Mammary epithelial cell (primary cell): ENCODE measurements at places on chromosomes 7 and 10.

DNA sequence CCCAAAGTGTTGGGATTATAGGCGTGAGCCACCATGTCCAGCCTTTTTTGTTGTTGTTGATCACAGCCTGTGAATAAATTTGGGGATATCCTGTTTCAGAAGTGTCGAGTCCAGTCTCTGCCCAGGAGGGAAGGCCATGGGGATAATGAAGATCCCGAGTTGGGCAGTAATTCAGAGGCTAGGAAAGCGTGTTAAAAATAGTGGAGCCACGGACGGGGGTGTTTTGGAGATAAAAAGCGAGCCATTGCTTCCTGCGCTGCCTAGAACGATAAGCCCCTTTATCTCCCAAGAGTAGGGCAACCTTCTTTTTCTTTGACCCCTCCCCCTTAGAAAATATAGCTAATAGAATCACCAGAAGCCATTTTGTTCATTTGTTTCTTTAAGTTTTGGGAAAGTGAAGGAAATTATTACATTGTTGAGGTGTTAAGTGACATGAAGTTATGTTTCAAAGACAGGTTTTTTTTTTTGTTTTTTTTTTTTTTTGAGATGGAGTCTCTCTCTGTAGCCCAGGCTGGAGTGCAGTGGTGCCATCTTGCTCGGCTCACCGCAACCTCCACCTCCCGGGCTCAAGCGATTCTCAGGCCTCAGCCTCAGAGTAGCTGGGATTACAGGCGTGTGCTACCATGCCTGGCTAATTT lies 43.3 kb downstream of the IL15RA start:
- no peak for DNase-seq

- DNase-seq: peak; percentile 70
These were observed 33.4 kb upstream of the ABLIM1 start for GRCh38 chr10:114691442-114691941.

GRCh38 chr7:54888734-54889082 lies 129.7 kb upstream of the SEC61G start:
- no peak for DNase-seq

DNA sequence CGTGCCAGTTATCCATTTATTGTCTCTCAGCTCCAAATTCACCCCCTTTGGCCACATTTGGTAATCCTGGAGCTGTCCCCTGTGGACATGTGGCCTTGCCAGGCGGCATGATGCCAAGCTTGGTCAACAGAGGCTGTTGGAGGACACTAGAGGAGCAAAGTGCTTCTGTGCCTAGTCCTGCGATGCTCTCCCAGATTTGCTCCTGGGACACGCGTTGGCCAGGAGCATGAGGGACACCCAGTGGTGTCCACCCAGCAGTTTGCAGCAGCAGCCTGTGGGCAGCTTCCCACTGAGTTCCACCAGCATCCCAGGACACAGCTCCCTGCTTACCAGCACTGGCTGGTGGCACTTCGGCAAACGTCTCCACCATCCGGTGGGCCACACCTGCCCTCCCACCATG lies 55.5 kb upstream of the STEAP1B start:
- DNase-seq: no peak

GRCh38 chr10:105592468-105592867 lies 951.4 kb downstream of the SORCS3 start:
- no peak for DNase-seq

- DNase-seq: no peak
These were observed 81.0 kb downstream of the MYL10 start for GRCh38 chr7:101547916-101548661.

- no peak for DNase-seq
These were observed 994 bp upstream of the PTF1A start for GRCh38 chr10:23190872-23191763.

GRCh38 chr10:127880557-127880956 lies 12.2 kb downstream of the CLRN3 start:
- no peak for DNase-seq

DNA sequence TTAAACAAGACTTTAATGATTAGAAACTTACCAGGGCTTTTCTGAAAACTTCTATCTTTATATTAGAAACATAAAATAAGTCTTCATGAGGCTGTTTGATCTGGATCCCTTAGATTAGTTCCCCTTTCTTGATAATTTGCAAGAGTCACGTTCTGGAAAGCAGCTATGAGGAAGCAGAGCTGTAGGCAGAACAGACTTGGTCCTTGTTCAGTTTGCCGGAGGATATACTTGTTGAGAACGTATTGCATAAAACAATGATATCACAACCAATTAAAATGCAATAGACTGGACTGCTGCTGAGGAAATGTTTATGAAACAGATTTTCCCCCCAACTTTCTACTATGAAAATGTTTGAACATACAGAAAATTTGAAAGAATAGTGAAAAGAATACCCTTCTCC lies 2.8 kb downstream of the SAMD9L start:
- DNase-seq: no peak

DNA sequence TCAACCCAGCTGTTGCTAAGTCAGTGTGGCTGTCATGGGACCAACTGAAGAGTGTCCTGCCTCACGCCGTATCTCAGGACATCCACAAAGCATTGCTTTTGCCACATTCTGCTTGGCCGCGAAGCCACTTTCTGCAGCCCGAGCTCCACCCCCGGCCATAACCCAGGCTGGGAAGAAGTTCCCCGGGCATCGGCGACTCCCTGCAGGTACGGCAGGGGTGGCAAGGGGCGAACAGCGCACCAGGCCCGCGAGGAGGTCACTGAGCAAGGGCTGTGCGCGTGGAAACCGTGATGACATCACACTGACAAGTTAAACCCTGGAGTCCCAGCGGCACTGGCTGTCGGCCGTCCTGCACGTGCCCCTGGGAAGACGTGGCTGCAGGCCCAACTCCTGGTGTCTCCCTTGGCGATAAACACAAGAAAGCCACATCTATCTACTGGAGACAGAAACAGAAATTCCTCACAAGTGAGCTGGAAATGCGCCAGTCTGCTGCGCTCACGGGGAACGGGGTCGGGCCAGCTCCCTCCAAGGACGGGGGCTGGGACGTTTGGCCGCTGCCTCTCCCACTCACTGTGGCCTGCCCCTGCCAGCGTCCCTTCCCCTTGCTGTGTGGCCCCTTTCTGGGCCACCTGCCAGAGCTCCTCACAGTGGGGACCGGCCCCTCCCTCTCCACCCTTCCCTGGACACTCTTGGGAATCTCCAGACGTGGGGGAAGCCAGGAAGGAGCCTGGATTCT lies 326.3 kb downstream of the DNAJB6 start:
- DNase-seq: no peak

DNA sequence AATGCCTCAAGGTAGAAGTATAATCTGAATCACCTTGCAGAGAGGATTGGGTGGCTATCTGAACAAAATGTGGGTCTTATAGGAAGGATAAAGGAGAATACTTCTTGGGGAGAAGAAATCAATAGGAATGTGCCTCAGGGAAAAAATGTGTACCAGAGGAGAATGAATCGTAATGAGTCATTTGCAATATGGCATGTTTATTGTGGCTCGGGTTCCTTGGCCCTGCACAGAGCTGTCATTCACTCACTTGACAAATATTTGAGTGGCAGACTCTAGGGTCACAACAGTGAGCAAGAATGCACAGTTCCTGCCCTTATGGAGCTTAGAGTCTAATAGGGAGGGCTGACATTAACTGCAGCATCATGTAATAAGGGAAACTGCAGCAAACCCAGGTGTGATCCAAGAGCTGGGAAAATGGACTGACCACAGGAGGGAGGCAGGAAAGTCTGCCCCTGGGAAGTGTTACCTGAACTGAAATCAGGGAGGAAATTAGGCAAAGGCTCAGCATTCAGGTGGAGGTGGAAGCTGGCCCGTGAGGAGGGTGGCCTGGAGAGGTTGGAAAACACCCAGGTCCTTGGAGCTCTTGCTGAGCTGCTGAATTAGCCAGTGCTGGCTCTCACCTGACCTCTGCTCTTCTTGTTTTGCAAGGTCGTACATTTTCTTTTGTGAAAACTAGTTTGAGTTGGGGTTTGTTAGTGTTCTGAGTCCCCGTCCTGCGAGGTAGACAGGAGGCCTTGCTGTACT lies 203.9 kb downstream of the FRMD4A start:
- peak; percentile 64 for DNase-seq

DNA sequence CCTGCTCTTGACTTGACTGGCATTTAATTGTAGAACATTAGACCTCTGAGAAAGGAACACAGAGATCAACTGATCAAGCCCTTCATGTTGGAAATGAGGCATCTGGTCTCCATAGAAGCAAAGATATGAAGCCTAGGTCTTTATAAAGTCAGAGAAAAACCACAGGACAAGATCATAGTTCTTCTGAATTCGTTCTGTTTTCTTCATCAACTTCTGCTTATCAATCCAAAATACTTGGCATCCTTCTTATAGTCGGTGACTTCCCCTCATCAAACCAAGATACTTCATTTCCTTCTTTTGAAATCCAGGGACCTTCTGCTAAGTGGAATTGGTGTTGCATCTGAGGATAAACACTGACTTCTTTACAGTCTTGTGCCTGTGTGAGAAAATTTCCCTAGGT lies 77.1 kb upstream of the PRKCQ start:
- no peak for DNase-seq

GRCh38 chr10:72011976-72012512 lies 47.8 kb downstream of the CHST3 start:
- DNase-seq: no peak

DNA sequence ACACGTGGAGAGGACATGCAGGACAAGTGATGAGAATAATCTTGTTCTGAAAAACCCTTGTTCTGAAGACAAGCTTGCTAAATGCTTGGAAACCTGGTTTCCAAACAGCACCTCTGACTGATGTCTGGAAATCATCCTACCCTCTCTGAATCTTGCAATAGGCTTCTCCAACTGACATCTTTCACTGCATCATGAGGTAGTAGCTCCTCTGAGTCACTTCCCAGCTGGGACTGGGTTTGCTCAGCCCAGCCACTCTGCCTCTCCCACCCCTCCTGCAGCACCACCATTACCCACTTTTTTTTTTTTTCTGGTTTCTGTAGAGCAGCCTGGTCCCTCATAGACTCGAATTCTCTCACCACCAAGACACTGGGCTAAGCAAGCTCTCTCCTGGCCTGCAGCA lies 919.8 kb downstream of the GRID1 start:
- no peak for DNase-seq

DNA sequence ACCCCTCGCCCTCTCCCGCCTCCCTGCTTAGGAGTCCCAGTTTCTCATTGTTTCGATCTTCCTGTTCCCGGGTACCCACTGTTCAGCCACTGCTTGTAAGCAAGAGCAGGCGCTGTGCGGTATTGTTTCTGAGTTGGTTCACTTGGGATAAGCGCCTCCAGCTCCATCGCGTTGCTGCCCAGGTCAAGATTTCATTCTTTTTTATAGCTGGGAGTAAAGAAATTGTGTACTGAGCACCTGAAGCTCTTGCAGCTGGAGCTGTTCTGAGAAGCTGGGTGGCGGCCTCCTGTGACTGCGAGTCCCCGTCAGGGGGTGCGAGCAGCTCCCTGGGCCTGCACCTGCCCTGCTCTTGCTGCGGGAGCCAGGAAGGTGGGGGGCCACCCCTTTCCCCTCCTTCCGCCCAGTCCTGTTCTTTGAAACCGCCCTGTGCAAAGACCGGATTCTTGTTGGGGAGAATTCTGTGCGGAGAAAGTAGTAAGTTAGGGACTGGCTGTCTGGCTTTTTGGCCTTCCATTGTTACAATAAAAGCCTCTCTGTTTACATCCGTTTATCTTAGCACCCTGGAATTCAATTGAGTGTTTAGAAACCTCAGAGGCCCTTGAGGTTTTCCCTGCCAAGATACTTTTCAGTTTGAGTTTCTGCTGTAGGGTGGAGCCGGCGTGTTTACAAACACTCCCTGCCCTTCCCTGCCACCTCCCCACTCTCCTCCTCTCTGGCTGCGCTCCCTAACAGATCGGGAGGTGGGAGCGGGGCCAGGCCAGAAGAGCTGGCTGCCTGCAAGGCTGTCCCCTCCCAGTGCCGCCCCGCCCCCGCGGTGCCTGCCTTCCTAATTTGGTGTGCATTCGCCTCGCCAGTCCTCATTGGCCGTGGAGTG lies 30.8 kb upstream of the AP5Z1 start:
- peak; percentile 99 for DNase-seq

GRCh38 chr7:3482147-3482921 lies 181.3 kb downstream of the SDK1 start:
- DNase-seq: peak; percentile 42

DNA sequence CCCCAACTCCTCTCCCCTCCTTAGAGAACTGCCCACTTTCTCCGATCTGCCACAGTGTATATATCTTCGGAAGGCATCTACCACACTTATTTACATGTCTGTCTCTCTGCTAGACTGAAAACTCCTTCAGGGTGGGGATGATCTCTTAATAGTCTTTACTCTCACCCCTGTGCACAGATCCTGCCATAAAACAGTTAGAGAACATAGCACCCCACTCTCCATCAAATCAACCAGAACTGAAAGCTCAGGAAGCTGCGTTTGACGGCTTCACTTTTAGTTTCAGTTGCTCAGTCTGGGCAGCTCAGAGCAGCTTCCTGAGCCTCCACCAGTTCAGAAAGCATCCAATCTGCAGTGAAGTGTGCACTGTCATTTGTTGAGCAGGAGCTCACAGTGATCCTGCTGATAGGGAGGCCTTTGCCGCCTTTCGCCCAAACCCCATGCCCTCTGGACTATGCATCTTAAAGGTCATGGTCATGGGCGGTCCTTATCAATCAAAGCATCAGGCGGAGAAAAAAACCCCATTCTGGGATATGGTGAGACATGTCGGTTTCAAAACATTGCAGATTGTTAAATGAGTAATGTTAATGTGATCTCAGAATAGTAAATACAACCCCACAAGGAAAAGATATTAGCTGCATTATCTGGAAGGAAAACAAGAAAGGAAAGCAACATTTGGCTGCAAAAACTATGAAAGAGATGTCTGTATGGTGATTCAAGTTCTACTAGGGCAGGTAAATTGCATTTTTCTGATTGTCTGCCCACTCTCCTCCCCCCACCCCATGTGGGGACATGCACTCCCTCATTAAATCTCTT lies 167.1 kb upstream of the ADO start:
- peak; percentile 89 for DNase-seq

DNA sequence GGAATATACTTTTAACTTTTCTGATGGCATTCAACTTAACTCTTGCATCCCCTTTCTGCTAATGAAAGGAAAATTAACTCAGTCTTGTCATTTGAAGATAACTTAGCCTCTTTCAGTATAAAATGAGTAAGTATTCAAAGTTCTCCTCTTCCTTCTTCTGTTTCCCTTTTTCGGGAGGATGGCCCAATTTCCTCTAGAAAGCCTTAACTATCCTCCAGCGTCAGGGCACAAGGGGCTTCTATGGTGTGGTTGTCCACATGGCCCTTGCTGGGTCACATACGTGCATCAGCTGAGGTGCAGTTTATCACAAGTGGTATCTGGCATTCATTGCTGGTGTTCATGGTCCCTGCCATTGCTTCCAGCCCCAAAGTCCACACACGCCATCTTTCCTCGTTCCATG lies 17.8 kb upstream of the GSAP start:
- no peak for DNase-seq
